ENCODE measurements at places on chromosomes 3 and 15.
A peak's percentile ranks its signal among the peaks of the same experiment; 100 is the strongest.

- no peak for DNase-seq
Measured at GRCh38 chr3:155704771-155705559, 39.9 kb downstream of the PLCH1 start.

DNA sequence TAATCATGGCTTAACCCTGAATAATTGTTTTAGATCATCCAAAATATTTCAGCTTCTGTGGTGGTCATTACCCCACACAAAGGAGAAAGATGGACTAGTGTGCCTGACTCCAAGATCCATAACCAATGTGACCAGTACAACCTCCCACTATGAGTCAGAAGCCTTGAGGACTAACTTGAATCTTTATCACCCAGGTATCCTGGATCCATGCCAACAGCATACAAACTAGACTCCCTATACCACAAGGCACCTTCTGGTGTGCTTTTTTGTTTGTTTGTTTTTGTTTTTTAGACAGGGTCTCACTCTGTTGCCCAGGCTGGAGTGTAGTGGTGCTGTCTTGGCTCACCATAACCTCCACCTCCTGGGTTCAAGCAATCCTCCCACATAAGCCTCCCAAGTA, 317.7 kb downstream of the VPS13C start:
- DNase-seq = no peak

DNA sequence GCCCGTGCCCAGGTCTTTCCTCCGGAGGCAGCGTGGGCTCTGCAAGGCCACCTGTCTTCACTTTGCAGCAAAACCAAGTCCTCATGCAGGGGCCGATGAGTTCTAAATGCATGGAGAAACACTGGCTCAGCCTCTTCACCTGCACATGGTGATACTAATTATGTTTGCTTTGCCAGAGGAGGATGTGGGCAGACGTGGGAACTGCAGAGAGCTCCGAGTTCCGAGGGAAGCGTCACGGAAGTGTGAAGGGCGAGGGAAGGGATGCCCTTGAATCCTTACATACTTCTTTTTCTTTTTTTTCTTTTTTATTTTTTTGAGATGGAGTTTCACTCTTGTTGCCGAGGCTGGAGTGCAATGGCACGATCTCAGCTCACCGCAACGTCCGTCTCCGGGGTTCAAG, 74.8 kb downstream of the GABRG3 start:
- DNase-seq = no peak

GRCh38 chr15:69025320-69025719, 10.8 kb downstream of the NOX5 start:
- DNase-seq = no peak

DNA sequence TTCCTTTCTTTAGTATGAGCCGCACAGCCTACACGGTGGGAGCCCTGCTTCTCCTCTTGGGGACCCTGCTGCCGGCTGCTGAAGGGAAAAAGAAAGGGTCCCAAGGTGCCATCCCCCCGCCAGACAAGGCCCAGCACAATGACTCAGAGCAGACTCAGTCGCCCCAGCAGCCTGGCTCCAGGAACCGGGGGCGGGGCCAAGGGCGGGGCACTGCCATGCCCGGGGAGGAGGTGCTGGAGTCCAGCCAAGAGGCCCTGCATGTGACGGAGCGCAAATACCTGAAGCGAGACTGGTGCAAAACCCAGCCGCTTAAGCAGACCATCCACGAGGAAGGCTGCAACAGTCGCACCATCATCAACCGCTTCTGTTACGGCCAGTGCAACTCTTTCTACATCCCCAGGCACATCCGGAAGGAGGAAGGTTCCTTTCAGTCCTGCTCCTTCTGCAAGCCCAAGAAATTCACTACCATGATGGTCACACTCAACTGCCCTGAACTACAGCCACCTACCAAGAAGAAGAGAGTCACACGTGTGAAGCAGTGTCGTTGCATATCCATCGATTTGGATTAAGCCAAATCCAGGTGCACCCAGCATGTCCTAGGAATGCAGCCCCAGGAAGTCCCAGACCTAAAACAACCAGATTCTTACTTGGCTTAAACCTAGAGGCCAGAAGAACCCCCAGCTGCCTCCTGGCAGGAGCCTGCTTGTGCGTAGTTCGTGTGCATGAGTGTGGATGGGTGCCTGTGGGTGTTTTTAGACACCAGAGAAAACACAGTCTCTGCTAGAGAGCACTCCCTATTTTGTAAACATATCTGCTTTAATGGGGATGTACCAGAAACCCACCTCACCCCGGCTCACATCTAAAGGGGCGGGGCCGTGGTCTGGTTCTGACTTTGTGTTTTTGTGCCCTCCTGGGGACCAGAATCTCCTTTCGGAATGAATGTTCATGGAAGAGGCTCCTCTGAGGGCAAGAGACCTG, 13.2 kb downstream of the GREM1 start:
- peak; percentile 71 for DNase-seq

DNA sequence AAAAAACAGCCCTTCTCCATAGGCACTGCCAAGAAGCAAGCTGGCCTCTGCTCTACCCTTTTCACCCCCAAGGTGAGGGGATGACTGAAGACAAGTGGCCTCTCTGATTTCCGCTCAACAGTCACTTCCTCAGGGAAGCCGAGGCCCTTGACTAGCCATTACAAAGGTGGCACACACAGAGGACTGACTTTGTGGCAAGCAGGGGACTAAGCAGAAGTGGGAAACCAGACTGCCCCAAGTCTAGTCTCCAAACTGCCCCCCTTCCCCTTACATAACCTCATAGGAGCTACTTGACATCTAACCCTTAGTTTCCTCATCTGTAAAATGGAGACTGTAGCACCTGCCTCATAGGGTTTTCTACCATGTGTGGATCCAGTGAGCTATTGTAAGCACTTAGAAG, 118.9 kb downstream of the FOXP1 start:
- no peak for DNase-seq

DNA sequence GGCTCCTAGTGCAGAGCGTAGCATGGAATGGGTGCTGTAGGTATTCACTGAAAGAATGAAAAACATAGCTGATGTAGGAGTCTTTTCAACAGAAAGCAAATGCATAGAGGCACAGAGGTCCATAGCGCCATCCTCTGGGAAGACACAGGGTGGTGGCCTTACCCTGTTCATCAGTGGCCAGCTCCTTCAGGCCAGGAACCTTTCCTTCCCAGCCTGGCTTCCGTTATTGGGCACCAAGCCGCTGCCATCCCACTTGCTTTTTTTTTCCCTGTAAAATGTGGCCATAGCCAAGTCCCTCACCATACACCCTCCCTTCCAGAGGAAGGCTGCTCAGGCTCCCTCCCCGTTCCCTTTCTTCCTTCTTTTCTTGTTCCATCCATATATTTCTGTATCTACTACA, 118.1 kb downstream of the ZNF621 start:
- no peak for DNase-seq

GRCh38 chr3:127002195-127003174, 19.6 kb downstream of the PLXNA1 start:
- DNase-seq = no peak

GRCh38 chr3:138036572-138036971, 26.6 kb downstream of the CLDN18 start:
- no peak for DNase-seq

DNA sequence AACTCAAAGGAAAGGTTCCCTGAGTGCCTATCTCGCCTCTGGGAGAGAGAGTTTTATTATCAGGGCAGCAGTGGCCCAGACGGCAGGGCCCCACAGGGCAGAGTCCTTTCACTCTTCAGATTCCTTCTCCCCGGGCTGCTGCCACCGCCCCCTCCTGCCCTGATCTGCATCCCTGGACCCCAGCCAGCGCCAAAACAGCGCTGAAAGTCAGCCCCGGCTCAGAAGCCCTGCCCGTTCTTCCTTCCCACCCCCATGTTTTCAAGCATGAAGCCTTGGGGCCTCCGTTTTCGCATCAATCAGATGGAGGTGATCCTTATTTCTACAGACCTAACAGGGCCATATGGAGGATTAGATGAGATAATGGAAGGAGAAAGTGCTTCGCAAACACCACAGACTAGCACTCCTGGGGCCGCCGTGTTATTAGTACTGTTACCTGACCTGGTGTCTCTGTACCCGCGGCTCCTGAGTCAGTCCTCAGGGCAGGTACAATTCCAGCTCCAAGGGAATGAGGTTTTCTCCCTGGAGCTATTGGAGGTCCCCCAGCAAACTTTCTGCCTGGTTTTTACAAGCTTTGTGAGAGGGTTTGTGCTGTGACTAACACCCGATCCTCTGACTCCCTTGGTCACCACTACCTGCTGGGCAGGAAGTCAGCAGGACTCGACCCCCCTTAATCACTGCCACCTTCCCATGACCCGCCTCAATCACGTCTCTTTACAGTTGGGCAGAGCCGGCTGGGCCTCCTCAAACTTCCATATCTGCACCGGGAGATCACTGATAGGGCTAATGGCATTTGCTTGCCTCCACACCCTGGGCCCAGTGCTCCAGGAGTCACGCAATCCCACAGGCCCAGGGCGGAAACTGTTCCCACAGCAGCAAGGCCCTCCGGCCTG, 39.5 kb upstream of the TSEN2 start:
- DNase-seq = no peak

GRCh38 chr3:65560133-65560532, 478.6 kb downstream of the MAGI1 start:
- DNase-seq = no peak

- no peak for DNase-seq
Measured at GRCh38 chr3:8596321-8597218, 48.0 kb downstream of the SSUH2 start.

- no peak for DNase-seq
Measured at GRCh38 chr3:138019281-138020069, 9.5 kb downstream of the CLDN18 start.

DNA sequence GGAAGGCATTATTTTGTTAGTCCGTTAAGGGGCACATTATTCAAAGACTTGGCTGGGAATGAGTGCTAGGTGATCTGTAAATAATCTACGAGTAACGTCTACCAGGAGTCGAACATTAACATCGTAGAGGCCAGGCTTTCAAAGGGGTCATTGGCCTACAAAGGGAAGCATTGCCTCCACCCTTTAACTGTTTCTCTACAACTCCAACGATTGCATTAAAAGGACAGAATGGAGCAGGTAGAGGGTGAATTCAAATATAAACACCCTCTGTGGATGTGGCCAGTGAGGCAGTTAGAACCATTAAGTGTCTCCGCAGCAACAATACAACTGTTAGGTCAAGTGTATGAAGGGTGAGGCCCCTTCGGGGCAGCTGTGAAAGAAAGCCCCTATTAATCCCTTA, 126.0 kb upstream of the LMOD3 start:
- DNase-seq = no peak

GRCh38 chr3:57048052-57048671, 12.3 kb upstream of the SPATA12 start:
- DNase-seq = no peak

DNA sequence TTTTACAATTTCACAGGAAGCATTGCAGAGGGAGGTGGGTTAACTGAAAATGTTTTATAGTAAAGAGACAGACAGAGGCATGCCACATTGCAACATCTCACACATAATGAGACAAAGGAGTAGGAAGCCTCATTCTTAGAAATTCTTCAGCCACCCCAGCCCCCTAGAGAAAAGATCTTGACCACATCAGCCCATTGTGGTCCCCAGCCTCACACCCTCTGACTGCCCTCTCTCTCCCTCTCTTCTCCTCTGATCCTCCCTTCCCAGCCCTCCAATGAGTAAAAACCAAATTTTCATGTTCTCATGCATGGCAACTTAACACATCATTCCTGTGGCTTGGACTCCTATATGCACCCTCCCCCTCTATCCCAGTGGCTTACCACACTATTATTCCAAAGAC, 174.1 kb downstream of the UACA start:
- DNase-seq = no peak

- no peak for DNase-seq
Measured at GRCh38 chr3:29552051-29552450, 271.2 kb downstream of the RBMS3 start.

DNA sequence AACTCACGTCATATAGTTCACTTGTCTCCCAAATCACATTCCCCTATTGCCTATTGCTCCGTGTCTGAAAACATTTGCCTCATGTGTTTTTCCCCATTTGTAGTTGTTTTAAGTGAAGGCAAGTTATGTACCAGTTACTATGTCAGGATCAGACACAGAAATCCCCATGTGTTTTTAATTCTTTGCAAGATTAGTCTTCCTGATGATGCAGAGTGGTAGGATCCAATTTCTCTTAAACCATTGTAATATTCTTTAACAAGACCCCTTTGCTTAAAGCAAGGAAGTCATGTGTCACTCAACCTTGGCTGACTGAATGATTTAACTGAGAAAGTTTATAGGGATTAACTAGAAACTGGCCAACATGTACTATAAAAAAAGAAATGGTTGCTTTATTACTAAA, 164.4 kb downstream of the OPA1 start:
- DNase-seq = no peak

DNA sequence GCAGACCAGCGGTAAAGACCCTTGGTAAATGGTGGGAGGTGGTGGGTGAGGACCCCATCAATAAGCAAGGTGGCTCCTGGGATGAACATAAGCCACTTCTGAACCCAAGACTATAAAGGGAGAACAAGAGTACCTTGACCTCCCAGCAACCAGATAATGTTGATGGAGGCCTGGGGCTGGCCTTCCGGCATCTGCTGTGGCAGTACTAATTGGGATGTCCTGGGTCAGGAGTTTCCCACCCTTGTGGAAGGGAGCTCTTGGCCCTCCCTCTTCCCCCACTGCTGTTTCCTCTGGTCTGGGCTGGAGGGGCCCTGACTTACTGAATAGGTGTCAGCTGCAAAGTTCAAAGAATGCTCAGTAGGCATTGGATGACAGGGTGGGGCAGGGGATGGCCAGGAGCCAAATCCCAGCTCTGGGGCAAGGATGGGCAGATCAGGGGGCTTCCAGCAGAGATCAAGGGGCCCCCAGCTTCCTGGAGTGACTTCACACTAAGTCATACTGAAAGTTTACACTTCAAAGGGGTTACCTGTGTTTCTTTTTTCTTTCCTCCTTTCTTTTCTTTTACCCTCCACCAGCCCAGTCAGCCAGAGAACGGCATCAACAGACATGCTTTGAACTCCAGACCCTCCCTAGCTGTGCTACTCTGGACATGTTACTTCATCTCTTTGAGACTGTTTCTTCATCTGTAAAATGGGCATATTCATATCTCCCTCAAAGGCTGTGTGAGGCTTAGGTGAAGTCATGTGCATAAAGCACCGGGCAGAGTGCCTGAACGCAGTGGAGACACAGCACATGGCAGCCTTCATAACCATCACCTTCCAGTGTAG, 1.5 kb downstream of the RBP1 start:
- no peak for DNase-seq

- no peak for DNase-seq
Measured at GRCh38 chr3:175732017-175732416, 872.9 kb downstream of the NAALADL2 start.

- DNase-seq = no peak
Measured at GRCh38 chr3:5638550-5638949, 451.0 kb downstream of the EDEM1 start.

GRCh38 chr3:81097889-81098288, 663.6 kb downstream of the GBE1 start:
- DNase-seq = no peak

Data from hematopoietic multipotent progenitor cell treated with erythropoietin and hydrocortisone succinate and interleukin-3 and kit ligand, for 15 days (in vitro differentiated cells).